Renal cortex interstitium (tissue), 15 donors: ENCODE measurements at places on chromosomes 1 and 21.

- DNase-seq: no peak
These were observed 7.3 kb downstream of the FCRLB start for GRCh38 chr1:161728376-161729226.

DNA sequence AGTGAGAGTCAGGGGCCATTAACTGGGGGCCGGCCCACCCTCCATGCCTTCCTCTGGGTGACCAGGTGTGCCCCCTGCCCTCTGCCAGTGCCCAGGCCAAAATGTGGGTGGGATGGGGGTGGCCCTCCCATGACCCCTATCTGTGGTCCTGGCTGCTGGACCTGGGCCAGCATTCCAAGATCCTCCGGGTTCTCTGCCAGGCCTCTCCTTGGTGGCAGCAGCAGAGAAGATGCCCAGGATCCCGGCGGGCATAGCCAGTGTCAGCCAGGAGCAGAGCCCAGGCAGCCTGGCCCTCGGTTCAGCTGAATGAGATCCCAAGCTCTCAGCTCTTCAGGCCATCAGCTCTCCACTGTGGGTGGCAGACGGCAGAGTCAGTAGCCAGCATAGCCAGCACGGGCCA lies 31.3 kb upstream of the ACTRT2 start:
- DNase-seq: no peak

DNA sequence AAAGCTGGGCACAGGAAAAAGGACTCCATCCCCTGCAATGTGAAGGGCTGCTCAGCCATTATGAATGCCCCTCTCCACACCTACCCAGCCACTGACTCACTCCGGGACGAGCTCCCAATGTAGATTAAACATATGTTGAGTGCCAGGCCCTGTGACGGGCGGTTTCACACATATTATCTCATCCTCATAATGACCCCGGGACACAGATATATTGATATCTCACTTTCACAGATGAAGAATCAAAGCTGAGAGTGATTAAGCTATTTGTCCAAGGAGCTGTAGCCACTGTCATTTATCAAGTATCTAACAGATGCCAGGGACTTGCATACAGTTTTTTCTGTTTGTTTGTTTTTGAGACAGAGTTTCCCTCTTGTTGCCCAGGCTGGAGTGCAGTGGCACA lies 35.0 kb upstream of the SLC30A1 start:
- DNase-seq: no peak

DNA sequence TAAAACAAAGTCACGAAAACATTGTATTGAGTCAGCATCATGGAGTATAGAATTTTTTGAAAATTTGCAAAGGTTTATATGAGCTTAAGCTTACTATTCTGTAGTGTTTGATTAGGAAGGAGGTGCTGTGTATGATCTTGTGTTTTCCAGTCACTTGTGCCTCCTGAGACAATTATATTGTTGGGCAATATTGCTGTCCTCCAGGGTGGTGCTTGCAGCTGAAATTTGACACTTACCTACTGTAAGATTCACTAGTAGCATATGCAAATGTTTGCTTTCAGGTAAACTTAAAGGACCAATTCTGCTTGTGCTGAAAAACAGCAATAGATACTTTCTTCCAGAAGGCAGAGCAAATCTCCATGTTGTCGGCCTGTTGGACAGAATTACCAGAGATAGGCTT lies 268.0 kb downstream of the TGFB2 start:
- no peak for DNase-seq

GRCh38 chr1:44640200-44640853 lies 34.0 kb downstream of the TMEM53 start:
- no peak for DNase-seq

GRCh38 chr1:235726557-235726956 lies 77.0 kb upstream of the GNG4 start:
- DNase-seq: no peak

DNA sequence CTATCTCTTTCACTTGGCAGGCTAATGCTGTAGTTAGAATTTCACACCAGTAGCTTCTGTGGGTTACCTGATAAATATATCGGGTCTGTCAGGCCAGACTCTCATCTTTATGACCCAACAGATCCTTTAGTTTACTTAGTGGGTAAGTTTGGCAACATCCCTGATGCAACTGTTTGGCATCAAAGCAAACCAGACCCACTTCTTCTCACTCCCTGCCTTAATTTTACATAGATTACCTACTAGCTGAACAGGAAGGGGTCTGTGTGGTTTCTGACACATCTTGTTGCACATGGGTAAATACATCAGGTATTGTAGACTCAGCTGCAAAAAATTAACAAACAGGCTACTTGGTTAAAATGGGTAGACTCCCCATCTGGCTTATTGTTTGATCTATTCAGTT lies 3.2 kb upstream of the GUK1 start:
- no peak for DNase-seq

GRCh38 chr1:89529196-89529595 lies 4.6 kb downstream of the LRRC8B start:
- DNase-seq: no peak

DNA sequence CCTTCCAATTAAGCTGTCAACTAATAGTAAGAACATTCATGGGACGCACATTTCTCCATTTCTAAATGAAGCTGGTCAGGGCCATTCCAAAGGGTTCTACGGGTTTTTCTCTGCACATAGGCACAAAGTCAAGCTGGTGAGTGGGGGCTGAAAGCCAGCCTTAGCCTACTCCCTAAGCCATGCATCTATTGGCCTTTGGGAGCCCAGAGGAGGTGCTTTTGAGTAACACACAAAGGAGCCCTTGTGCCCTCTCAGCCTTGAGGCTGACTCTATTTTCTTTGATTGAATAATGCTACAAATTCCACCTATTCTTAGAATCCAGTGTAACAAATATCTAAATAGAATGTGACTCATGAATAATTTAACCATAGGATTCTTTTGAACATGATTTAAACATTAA lies 73.6 kb downstream of the RGS13 start:
- no peak for DNase-seq

DNA sequence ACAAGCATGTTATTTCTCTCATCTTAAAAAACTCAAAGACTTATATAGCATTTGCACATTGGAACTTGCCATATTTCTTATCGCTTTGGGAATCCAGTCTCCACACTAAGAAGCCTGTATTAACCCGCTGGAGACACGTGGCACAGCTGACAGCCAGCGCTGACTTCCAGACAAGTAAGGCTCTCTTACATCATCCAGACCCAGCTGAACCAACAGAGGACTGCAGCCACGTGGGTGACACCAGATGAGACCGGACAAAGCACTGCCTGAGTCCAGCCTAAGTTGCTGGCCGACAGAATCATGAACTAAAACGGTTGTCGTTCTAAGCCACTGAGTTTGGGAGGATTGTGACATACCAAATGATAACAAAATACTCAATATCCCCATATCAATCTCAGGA lies 6.3 kb upstream of the CD247 start:
- DNase-seq: no peak

GRCh38 chr1:42756956-42757891 lies 9.6 kb downstream of the P3H1 start:
- no peak for DNase-seq

DNA sequence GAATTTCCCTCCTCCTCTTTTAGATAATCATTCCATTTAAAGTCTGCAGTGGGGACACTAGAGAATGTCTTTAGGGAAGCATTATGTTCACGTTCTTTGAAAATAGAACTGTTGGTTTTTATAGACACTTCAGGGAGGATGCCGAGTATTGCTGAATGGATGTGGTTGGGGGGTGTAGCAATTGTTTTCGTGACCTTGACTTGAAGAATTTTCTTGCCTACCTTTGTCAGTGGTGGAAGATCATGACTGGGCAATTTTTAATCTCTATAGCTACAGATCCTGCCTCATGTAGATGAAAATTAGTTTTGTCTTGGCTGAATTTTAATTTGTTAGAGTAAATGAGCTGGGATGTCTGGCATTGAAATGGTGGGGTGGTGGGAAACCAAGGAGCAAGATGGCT lies 3.8 kb downstream of the SMG7 start:
- no peak for DNase-seq

GRCh38 chr1:17903386-17903785 lies 148.3 kb downstream of the ACTL8 start:
- no peak for DNase-seq

DNA sequence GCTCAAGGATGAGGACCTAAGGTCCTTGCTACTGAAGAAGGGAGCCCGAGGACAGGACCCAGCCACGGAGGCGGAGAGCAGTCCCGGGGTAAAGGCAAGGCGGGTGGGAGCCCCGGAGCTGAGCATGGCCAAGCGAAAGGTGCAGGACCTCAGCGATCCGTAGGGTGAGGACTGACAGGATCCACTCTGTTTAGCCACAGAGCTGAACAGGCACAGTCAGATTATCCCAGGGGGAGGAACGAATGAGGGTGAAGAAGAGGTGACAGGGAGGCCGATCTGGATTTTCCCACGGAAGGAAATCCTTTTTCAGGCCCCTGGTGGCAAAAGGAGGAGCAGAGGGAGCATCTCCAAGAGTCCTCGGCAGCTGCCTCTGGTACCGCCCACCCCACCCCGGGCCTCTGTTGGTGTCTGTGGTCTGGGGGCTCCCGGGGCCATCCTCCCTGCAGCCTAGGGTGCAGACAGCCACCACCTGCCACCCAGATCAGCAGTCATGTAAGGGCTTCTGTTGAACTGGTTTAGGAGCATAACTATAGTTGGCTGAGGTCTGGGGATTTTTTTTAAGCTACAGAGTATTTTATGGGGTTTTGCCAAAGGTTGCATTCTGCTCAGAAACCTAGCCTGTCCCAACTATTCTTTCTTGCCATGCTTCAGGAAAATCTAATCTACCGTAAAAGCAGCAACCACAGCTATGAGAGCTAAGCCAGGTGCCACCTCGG lies 32.3 kb upstream of the LBR start:
- no peak for DNase-seq

DNA sequence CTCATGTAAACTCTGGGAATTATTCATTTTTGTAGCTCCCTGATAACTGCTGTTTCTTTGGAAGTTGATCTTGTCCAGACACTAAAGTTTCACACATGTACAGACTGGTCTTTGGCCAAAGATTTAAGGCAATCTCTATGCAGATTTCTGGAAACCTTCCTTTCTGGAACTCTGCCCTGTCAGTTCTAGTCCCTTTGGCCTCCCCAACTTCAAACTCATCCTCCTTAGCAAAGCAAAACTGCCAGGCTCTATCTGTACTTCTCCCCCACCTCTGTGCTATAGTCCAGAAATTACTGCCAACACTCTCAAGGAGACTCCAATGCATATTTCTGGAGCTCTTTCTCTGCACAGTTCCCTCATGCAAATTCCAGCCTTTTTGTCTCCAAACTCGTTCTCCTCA lies 36.5 kb downstream of the C1orf198 start:
- no peak for DNase-seq

- DNase-seq: no peak
These were observed 449.2 kb downstream of the CAMTA1 start for GRCh38 chr1:7234471-7234755.

GRCh38 chr1:978069-978834 lies 3.6 kb downstream of the PERM1 start:
- no peak for DNase-seq

DNA sequence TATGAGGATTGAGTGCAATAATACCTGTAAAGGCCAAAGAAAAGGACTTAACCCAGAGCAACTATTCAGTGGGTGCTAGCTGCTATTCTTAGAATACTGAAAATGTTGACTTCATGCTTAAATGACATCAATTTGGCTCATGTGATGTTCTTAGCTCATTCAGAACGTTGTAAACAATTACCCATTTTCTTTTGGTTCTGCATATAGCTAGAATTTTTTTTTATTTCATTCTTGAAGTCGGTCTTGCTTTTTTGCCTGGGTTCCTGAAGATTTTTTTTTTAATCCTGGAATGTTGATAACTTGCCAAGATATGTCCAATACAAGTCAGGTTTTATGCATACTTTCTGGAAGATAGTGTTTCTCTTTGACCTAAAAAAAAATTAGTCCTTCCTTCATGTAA lies 772.0 kb downstream of the LTN1 start:
- no peak for DNase-seq
